ENCODE measurements at places on chromosomes 5 and 9.

DNA sequence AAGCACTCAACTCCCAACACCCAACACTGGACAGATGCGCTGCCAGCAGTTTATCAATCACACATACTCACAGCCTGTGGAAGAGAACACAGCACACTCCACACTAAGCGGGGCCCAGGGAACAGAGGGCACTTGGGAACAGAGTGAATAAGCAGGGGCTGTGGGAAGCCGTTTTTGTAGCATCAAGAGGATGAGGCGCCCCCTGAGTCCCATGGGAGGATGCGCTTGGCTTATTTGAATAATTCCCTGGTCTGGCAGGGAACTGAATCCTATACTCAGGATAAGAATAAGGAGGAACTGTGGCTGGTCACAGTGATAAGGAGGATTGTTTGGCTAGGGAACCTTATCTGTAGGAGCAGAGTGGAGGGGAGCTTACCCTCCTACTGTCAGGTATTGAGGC lies 96.1 kb upstream of the DNAH5 start:
- no peak for DNase-seq

DNA sequence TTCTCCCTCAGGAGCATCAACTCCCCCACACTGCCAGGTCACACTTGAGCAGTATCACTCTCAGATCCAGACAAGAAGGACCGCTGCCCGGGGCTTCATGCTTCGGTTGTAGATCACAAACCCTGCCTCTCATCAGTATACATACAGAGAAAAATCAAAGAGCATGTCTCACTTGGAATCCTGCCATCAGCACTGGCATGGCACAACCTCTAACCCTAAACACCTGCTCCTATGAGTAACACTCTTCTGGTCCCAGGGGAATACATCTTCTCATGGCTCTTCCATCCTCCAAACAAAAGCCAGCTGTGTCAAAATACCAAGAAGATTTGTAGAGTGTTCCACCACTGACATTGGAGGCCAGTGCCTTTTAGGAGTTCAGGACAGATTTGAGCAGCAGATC lies 84.8 kb upstream of the MIER3 start:
- no peak for DNase-seq

GRCh38 chr5:109701252-109701651 lies 11.5 kb downstream of the MAN2A1 start:
- DNase-seq: no peak

- DNase-seq: no peak
Observed at GRCh38 chr9:104143550-104143910, 49.4 kb downstream of the SMC2 start.

DNA sequence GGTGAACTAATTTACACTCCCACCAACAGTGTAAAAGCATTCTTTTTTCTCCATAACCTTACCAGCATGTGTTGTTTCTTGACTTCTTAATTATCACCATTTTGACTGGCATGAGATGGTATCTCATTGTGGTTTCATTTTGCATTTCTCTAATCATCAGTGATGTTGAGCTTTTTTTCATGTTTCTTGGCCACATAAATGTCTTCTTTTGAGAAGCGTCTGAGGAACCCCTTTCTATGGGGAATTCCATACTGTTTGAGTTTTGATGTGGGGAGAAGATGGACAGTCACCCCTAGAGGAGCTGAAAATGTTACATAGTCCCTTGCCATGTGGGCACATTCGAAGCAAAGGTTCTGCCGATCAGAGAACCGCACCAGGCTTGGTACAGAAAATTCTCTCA lies 207.0 kb upstream of the SLC30A5 start:
- DNase-seq: no peak

Measured in stimulated activated CD4-positive, alpha-beta T cell treated with anti-CD3 and anti-CD28 coated beads, Interleukin-2, amount 100 ng/mL, for 4 hours (primary cell).